Right renal cortex interstitium (tissue), 3 donors: ENCODE measurements at places on chromosomes 7 and 10. TPM values are rescaled to one million over a fixed set of nuclear protein-coding genes. Genes with fewer than 3 reads are reported as not detected.

The STAMBPL1 gene
- 1.9 TPM for polyA plus RNA-seq

DNA sequence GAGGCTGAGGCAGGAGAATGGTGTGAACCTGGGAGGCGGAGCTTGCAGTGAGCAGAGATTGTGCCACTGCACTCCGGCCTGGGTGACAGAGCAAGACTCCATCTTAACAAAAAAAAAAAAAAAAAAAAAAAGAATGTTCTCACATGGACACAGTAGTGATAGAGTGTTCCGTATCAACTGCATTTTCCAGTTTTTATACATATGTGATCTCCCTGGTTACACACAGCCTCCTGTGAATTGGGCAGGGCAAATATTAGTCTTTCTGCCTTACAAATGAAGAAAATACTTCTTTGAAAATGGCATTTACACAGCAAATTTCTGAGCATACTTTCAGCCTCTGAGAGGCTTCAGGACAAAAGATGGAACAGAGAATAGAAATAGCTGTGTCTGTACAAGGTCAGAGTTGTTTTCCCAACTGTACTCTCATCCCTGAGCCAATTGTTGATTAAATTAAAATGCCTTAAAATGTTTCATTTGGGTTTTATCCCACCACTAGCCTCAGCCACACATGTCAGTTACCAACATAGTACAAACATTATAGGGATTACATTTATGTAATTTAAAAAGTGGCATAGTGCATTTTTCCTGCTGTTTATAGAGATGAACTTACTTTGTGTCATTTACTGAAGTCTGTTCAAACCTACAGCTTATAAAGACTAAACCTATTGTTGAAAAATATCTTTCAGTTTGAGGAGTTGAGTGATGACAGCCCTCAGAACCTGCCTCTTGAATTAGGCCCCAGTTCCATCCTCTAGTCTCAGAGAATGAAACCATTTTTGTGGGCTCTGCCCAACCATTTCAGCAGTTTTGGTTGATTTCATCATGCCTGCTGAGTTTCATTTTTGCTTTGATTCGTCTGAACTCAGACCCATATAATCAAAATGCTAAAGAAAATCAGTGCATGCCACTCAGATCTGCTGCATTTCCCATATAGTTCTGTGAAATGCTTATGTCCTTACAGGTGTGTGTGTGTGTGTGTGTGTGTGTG is 609.4 kb upstream of the C7orf33 start:
- no peak for DNase-seq

DNA sequence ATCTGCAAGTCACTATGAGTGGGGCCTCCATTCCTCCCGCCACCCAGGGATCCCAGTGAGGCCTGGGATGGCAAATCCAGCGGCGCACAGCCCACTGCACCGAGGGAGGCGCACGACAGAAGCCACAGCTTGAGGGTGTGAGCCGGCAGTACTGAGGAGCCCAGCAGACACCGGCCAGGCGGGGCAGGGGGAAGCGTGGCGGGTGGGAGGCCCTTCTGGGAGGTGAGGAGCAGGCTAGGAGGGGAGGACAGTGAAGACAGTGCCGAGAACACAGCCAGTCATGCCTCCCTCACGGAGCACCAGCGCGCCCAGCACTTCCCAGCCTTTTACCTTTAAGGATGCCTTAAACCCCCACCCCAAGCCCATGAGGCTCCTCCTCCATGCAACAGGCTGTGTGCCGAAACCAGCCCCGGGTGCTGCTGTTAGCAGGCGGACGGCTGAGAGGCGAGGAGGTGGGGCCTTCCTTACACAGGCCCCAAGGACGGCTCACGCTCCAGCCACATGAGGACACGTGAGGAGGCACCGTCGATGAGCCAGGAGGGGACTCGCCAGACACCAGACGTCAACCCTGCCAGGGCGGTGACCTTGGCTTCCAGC is 258.5 kb downstream of the PTPRN2 start:
- no peak for DNase-seq

GRCh38 chr10:91604553-91605534 is 28.0 kb downstream of the PPP1R3C start:
- no peak for DNase-seq

DNA sequence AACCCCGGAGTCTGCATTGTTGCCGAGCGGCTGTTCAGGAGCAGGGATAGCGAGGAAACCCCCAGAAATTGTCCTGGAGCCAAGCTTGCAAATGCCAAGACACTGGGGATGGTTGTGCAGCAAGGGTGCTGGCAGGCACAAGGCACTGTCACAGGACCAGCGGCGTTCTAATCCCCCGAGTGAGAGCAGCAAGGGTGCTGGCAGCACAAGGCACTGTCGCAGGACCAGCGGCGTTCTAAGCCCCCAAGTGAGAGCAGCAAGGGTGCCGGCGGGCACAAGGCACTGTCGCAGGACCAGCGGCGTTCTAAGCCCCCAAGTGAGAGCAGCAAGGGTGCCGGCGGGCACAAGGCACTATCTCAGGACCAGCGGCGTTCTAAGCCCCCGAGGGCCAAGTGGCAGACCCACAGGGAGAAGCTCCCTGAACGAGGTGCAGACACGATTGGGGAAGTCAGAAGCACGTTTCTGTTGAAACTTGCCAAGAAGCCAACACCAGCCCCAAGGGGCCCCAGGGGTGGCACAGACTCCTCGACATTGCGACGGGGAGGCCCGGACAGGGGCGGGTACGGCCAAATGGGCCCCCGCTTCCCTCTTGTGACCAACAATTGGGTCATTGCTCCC is 40.4 kb upstream of the INPP5A start:
- DNase-seq = no peak
